ENCODE measurements at places on chromosomes 5 and 9.

GRCh38 chr9:90343991-90344390, 298.6 kb downstream of the DIRAS2 start:
- DNase-seq = no peak

DNA sequence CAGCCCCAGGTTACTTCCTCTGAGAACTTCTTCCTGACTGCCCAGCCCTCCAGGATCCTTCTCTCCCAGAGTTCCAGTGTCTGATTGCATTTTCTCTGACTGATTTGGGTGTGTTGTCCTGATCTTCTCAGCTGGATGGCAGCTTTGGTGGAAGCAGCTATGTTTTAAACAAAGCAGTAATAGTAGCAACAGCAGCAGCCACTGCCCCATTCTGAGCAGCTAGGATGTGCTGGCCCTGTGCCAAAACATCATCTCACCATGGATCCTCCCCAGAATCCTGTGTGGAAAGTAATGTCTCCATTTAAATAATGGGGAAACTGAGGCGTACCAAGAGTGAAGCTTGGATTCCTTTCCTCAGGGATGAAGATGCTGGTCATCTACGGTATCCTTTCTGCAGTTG, 46.4 kb upstream of the PSD2 start:
- no peak for DNase-seq

DNA sequence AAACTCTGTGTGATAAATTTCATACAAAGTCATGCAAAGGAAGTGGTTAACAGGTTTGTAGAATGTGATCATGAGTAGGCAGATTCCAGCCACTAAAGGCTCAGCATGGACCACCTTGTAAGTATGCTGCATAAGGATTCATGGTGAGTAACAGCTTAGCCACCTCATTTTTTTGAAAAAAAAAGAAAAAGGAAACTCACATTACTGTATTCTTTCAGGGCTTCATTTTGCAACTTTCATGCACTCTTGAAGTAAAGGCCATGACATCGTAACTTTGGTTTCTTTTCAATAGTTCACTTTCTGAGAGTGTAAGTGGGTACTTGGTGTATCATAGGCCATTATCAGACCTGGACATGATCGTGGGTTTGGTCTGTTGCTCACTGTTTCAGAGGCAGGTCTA, 175.1 kb downstream of the PCSK1 start:
- DNase-seq = no peak

- DNase-seq = no peak
Measured at GRCh38 chr9:113502427-113503034, 39.0 kb downstream of the RGS3 start.

DNA sequence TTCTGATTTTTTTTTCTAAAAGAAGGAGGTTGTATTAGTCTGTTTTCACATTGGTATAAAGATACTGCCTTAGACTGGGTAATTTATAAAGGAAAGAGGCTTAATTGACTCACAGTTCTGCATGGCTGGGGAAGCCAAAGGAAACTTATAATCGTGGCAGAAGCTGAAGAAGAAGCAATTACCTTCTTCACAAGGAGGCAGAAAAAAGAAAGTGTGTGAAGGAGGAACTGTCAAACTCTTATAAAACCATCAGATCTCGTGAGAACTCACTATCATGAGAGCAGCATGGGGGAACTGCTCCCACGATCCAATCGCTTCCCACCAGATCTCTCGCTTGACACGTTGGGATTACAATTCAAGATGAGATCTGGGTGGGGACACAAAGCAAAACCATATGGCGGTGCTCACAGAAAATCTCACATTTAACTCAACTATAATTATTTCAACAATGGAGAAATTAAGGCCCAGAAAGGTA, 27.1 kb downstream of the DPYSL3 start:
- no peak for DNase-seq

GRCh38 chr5:141040093-141040770, 10.9 kb upstream of the PCDHB1 start:
- DNase-seq = peak; percentile 14

- DNase-seq = no peak
Measured at GRCh38 chr5:163445345-163445744, 8.0 kb downstream of the CCNG1 start.

DNA sequence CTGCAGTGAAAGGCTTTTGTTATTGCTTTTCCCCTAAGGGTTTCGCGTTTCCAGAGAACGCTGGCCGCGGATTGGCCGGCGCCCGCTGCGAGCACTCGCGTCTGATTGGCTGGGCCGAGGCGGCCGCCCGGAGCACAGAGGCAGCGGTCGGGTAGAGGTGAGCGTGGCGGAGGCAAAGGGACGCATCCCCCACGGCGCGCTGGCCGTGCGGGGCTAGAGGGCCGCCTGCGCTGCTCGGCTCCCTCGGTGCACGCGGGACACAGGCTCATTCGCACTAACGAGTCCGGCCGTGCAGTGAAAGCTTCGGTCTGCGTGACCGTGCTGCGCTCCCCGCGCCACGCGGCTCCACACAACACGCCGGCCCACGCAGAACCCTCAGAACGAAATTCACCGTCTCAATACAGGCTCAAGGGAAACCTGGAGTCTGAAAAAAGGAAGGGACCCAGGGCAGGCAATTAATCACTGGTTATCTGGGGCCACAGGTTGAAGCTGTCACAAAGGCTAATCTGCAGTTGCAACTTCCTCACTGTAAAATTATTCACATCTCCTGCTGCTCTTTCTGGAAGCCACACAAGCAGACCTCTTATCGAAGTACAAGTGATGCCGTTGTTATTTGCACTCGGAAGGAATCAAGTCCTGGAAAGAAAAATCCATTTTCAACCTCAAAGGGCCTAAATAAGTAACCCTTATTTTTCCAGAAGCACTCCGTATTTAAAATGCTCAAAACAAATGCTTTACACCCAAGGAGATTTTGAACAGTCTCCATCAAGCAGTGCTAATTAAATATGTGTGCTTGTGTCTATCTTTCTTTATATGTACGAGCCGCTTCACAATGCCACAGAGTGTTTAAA, 94.6 kb downstream of the ZNF608 start:
- DNase-seq = peak; percentile 89

- no peak for DNase-seq
Measured at GRCh38 chr9:134575103-134575900, 66.3 kb upstream of the COL5A1 start.

- DNase-seq = no peak
Measured at GRCh38 chr9:98396656-98397055, 141.2 kb upstream of the TBC1D2 start.

DNA sequence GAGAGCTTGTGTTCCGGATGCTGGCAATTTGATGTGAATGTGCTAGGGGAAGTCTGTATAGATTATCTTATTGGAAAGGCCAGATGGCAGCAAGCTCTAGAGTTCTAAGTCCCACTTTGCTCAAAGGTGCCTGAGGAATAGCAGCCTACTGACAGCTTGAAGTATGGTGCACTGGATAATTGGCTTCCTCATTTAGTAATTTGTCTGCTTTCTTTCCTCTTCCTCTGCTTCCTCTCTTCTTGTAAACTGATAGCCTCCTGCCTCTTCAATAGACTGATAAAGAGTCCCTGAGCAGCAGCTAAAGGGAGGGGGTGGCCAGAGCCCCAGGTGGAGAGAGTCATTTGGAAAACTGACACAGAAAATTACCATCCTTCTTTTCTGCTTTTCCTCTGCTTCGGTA, 177.3 kb downstream of the FGF1 start:
- no peak for DNase-seq
